ENCODE measurements at places on chromosomes 13 and 19.

GRCh38 chr19:38537071-38537936, 80.4 kb downstream of the MAP4K1 start:
- no peak for DNase-seq

DNA sequence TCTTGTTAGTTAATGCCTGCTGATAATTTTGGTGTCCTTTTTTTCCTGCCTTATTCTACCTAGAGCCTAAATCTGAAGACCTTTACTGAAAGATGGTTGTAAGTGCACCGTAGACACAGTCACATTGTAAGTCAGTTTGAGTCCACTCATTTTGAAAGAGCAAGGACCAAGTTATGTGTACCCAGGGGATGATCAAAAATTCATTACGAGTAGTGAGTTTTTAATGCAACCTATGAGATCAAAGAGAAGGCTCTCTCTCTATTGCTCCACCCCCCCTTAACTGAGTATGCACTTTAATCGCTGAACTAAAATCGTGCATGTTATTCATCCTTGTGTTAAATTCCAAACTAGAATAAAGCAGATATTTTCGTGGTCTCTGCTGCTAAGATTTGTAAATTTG, 1.8 kb downstream of the RAP2A start:
- peak; percentile 6 for DNase-seq

DNA sequence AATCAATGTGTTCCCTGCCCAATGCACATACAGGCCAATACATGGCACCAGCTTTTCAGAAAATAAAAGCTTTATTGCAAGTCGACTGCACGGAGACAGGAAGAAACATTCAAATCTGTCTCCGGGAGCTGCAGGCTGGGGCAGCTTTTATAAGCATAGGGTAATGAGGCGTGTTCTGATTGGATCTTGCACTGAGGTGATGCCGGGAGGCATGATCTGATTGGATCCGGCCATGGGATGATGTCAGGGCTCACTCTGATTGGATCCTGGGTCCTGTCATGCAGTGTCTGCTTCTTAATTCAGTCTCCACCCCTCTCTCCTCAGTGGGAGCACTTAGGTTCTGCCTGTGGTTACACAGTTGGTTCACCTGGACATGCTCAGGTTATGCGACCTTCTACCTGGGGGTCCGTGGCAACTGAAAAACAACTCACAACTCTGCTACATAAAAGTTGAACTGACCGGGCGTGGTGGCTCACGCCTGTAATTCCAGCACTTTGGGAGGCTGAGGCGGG, 11.8 kb upstream of the FBN3 start:
- DNase-seq: peak; percentile 17

DNA sequence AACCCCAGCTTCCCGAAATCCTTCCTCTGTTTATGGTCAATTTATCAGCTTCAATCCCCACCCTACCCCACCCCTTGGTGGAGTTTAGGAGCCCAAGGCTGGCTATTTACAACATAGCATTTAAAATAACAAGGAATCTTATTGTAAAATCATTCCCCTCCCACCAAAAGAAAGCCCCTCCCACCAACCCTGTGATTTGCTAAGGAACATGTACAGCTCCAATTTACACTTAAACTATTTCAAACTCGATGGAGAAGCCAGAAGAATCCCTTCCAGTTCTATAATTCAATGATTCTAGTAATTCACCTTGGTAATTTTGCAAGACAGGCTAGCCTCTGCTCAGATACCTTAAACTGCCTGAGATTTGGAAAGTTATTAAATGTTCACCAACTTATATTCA, 3.0 kb downstream of the LATS2 start:
- no peak for DNase-seq

GRCh38 chr13:21967871-21968270, 297.0 kb downstream of the FGF9 start:
- no peak for DNase-seq

DNA sequence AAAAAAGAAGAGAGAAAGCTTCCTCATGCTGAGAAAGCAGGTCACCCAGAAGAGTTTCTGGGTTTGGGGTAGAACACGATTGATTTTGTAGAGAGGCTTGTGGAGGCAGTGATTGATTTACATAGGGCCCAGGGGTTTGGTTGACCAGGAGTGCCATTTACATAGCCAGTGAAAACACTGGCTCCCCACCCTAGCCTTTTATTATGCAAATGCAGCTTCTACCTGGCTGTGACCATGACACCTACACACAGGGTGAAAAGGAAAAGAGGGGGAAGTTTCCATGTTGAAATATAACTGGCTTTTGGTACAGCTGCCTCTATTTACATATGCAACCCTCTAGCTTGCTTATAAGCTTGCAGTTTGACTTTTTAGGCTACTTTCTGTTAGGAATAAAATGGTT, 62.0 kb downstream of the ZNF100 start:
- no peak for DNase-seq

DNA sequence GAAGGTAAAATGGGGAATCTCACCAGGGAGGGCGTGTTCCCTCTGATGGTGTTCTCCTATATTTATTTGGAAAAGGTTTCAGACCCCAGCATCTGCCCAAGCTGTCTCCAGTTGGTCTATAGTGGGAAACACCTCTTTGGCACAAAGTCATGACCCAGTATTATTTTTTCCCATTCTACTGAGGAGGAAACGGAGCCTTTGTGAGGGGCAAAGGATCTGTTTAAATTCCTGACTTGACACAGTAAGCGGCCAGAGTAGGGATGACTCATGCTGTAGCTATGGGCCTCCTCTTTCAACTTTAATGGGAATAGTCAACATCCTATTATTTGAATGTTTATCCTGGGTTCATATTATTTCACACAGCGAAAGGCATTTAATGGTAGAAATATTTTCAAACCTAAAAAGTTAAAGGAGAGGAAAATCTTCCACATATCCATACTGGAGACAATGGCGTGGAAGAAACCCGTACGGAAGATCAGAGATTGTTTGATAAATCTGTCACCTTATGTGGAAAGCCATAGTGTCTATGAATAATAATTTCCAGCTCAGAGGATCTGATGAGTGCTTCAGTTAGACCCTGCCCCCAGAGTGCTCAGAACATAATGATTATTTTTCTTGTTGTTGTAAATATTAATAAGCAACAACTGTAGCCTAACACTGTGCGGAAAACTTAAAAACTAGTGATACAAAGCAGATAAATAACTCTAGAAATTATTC, 126.0 kb downstream of the FOXO1 start:
- peak; percentile 93 for DNase-seq

- DNase-seq: no peak
Measured at GRCh38 chr13:35780613-35781012, 304.1 kb upstream of the MAB21L1 start.

DNA sequence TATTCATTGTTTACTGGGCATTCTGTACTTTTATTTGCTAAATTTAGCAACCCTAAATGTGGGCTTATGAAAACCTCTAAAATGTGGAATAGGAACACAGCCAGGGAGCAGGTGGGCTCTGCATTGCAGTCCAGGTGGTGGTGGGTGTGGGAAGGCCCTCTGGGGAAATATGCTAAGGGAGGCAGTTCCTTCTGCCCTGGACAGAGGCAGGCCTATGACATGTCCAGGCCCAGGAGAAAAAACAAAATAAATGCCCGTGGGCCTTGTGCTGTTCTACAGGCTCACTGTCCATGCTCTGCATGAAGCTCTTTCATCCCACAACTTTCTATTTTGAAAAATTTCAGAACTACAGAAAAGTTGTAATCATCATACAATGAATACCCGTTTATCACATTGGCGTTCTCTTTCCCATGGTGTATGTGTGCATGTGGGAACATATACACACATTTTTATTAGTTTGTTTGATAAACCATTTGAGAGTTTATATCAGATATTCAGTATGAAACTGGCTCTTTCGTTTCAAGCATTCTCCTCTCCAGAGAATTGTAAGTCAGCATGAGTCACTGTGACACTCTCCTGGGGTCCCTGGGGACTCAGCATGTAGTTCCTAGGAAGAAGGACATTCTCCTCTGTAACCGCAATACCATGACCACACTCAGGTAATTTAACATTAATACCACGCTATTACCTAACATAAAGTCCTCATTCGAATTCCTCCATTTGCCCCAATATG, 505.3 kb downstream of the COG6 start:
- no peak for DNase-seq

GRCh38 chr19:51440846-51441409, 17.3 kb downstream of the SIGLEC8 start:
- DNase-seq: no peak

- DNase-seq: no peak
Measured at GRCh38 chr19:47027586-47028088, 8.0 kb downstream of the NPAS1 start.

DNA sequence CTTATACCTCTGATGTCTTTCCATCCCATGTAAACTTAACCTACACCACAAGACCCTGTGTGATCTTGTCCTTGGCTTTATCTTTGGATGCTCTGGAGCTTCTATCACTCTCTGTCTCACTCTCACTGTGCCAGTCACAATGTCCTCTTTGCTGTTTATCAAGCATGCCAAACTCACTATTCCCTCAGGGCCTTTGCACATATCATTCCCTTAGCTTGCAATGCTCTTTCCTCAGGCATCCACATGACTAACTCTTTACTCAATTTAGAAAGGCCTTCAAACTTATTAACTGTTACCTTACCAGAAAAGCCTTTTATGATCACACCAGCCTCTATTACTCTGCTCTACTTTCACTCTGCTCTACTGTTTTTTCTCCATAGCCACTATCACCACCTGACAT, 354.1 kb downstream of the RFC3 start:
- no peak for DNase-seq

GRCh38 chr13:113744197-113745000, 14.6 kb upstream of the TMEM255B start:
- no peak for DNase-seq

DNA sequence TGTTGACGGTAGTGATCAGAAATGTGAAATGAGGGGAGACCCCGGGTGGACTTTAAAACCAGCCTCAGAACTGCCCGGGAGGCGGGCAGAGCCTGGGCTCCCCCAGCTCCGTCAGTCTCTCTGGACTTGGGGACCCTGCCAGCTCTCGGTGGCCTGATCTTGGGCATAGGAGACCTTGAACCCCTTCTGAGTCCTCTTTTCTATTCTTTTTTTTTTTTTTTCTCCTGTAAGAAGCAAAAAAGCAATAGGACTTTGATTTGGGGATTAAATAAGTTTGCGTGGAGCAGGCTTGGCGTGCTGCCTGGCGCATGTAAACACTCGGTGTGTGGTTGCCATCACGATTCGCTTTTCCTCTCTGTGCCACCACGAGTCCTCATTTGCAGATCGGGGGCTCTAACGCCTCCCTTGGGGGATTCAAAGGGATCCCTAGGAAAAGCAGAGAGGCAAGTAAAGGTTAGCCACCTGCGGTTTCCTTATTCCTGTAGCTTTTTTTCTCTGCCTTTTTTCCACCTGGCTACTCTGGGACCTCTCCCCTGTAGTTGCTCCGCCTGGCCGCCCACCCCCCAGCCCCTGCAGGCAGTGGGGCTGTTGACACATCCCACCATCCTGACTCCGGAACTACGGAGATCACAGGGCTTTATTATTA, 1.3 kb downstream of the SAFB start:
- DNase-seq: peak; percentile 57

DNA sequence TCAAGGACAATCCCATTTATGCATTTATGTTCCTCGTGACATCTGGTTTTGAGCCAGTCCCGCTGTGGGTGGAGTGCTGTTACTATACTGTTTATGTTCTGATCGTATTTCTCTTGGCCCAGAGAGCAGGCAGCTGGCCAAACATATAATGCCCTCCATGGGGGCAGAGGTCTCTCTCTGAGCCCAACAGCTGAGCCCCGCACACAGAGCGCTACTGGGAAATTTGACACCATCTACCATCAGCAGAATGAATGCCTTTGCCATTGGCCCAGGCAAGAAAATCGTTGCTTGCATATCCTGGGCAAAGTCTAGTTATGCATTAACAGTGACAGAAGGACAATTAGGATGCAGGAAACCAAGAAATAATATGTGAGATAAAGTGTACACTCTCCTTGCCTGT, 126.8 kb upstream of the CACNA1A start:
- no peak for DNase-seq

GRCh38 chr19:50599427-50599826, 31.2 kb upstream of the LRRC4B start:
- DNase-seq: no peak

- no peak for DNase-seq
Measured at GRCh38 chr19:29119590-29119989, 93.4 kb downstream of the UQCRFS1 start.

DNA sequence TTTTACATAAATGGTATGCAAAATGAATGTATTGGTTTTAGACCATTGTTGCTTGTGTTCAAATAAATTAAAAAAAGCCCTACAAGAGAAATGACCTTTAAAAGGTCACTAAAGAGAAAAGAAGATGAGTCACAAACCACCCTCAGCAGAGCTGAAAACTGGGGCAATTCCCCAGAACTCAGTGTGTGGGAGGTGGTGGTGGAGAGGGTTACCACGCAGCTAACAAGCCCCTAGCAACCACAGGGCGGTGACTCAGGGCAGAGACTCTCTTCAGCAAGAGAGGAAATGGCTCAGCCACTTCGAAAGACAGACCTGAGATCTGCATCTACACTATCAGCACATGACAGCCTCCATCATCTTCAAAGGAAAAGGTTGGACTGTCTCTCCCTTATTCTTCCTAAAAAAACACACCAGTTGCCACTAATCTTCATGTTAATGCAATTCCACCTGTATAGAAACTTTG, 29.4 kb upstream of the NDFIP2 start:
- peak; percentile 4 for DNase-seq

DNA sequence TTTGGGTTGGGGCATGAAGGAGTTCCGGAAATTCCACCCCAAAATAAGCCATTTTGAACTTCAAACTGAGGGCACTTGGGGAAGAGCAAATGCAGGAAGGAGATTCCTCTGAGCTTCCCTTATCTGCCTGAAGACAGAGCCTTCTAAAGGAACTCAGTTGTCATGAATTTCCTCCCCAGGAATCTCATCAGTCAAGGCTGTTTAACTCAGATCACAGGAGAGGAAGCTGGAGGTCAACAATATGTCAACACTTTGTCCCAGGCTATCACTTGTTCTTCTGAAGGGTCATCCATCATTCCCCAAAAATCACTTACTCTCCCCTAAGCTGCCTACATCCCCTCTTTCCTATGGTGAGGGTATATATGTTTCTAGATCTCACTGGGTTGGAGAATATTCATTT, 26.0 kb upstream of the CHST8 start:
- no peak for DNase-seq

DNA sequence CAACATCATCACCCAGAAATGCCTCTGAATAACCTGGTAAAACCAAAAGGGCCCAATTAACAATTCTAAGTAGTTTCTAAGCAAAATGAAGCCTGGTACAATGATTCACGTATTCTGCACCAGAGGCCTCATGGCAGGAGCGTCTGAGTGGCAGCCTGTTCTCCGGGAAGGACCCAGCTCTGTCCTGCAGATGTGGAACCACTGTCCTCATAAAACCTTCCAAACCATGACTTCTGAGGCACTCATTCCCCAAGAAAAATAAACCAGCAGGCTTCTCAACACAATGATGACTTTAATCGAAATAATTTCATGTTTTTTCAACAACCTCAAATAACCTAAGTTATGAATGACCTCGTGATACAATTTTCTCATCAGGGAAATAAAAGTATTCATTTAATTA, 89.9 kb downstream of the STK24 start:
- no peak for DNase-seq

DNA sequence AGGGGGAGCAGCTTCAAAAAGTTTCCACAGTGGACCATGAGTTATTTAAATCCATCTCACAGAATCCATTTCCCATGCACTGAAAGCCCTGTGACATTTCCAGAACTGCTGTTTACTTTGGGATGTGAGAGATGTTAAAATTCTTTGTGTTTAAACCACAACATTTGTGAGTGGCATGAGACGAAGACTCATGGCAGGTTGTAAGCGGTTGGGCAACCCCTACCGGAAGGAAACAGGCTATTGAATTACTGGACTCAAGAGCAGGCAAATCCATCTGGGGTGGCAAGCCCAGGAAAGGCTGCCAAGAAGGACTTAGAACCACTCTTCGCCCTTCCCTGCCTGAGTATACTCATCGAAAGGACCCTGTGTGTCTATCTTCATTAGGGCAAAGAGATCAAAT, 22.3 kb upstream of the CLDN10 start:
- DNase-seq: peak; percentile 90
